ENCODE measurements at places on chromosomes 6 and 20.

- DNase-seq: no peak
- no peak overlapping the region for H3K27ac ChIP-seq
- no peak overlapping the region for H3K4me3 ChIP-seq
- H3K4me1 ChIP-seq: peaks cover 8% of the 10 kb centered on the region
- no peaks in the 10 kb centered on the region for H3K36me3 ChIP-seq
- H3K27me3 ChIP-seq: no peaks in the 10 kb centered on the region
These were observed 37.6 kb upstream of the PHIP start for GRCh38 chr6:79115553-79116182.

DNA sequence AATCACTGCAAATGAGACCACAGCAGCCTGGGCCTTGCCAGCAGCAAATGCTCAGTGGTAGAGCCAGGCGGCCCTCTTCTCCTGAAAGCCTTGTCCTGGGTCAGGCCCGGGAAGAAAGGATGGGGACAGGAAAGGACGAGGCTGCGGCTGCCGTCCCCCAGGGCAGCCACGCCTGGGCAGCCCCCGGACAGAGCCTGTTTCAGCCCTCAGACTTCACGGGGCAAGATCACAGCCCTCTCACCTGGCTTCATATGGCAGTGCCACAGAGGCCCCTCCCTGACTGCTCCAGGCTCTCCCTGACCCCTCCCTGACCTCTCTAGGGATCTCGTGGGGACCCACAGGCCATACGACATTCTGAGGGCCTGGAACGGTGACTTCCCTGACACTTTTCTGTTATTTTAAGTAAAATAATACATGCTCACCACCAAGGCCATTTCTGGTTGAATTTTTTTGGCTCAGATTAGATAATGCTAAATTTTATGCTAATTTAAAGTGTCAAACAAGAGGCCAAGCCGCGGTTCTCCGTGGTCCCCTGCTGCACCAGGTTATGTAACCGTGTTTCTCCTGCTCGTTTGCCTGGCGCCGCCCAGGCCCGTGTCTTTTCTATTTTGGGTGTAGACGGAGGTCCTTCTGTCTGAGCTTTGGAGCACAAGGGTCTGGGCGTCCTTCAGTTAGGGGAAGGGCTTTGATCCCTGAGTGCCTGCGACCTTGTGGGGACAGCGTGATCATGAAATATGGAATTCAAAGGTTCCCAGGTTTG lies 59.9 kb upstream of the BHLHE23 start:
- no peak overlapping the region for H3K27ac ChIP-seq
- no peak for DNase-seq
- no peaks in the 10 kb centered on the region for H3K36me3 ChIP-seq
- H3K4me1 ChIP-seq: no peaks in the 10 kb centered on the region
- H3K27me3 ChIP-seq: no peaks in the 10 kb centered on the region

- H3K4me1 ChIP-seq: peaks cover 18% of the 10 kb centered on the region
- no peak overlapping the region for H3K27ac ChIP-seq
- H3K36me3 ChIP-seq: no peaks in the 10 kb centered on the region
- no peak overlapping the region for H3K4me3 ChIP-seq
- no peak for DNase-seq
These were observed 126.5 kb upstream of the CDYL start for GRCh38 chr6:4649728-4650127.

DNA sequence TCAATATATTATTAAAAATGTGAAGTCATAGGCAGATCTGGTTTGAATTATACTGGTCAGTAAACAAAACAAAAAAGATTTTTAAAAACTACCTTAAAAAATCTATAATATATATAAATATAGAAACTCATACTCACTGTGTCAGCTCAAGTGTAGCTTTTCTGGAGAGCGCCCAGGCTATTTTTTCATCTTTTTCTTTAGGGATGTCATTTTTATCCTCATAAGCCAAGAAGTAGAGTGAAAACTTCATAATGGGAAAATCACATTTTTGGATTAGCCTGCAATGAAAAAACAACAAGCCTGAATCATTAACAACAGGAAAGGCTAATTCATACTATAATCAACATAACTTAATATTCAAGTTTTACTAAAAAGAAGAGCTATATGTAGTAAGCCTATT lies 18.7 kb downstream of the GLO1 start:
- H3K4me3 ChIP-seq: no peak overlapping the region
- H3K4me1 ChIP-seq: peaks cover 14% of the 10 kb centered on the region
- H3K36me3 ChIP-seq: no peaks in the 10 kb centered on the region
- no peaks in the 10 kb centered on the region for H3K27me3 ChIP-seq
- DNase-seq: no peak

DNA sequence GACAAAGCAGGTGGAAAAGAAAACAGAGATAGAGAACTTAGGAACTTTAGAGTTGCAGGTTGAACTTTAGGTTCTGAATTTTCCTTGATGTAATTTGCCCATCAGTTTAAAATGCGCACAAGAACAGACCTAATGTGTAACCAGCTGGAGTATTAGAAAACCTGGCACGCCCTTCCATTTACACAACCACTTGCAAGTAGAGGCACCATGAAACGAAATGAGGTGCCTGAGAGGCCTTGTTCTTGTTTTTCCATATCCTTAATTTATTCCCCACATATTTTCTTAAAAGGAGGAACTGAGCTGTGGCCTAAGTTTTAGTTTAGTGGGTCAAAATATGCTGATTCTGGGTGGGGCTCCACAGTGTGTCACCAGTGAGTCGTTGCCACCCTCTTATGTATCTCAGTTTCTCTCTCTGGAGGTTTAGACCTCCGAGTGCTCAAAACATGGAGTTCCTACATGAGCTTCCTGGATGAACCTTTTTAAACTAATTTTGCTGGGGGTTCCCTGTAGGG lies 17.2 kb upstream of the IL22RA2 start:
- H3K36me3 ChIP-seq: no peaks in the 10 kb centered on the region
- H3K27me3 ChIP-seq: no peaks in the 10 kb centered on the region
- no peak overlapping the region for H3K27ac ChIP-seq
- DNase-seq: no peak

DNA sequence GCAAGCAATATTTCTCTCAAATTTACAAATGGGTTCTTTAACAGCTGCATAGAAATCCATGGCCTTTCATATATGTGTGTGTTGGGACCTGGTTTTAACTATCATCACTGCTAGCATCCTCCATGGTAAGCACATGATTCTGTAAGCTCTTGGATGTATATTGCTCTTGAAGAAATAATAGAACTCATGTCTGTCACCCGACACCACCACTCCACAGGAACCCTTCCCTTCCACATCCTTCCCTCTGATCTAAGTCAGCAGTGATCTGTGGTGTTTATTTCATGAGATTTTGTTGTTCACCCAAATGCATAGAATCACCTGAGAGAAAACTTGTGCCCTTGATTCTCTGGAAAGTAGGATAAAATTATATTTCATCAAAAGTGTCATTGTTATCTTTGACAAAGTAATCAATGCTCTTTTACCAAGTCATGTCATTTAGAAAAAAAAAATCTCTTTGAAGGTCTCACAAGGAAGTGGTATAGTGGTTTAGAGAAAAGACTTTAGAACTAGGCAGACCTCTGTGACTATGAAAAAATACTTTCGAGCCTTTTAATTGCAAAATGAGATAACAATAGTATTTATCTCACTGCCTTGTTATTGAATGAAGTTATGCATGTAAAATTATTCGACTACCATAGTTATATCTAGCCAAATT lies 649.8 kb upstream of the SLC35B3 start:
- no peak overlapping the region for H3K4me3 ChIP-seq
- no peaks in the 10 kb centered on the region for H3K4me1 ChIP-seq
- H3K27me3 ChIP-seq: no peaks in the 10 kb centered on the region
- no peaks in the 10 kb centered on the region for H3K36me3 ChIP-seq
- no peak for DNase-seq

GRCh38 chr6:5710936-5711335 lies 295.8 kb downstream of the NRN1 start:
- no peak overlapping the region for H3K4me3 ChIP-seq
- no peaks in the 10 kb centered on the region for H3K4me1 ChIP-seq
- H3K27ac ChIP-seq: no peak overlapping the region
- no peaks in the 10 kb centered on the region for H3K36me3 ChIP-seq
- no peak for DNase-seq

GRCh38 chr20:19670829-19671228 lies 87.2 kb upstream of the RIN2 start:
- H3K36me3 ChIP-seq: no peaks in the 10 kb centered on the region
- no peaks in the 10 kb centered on the region for H3K4me1 ChIP-seq
- no peak for DNase-seq

GRCh38 chr6:2970034-2970685 lies 1.2 kb downstream of the SERPINB6 start:
- peaks cover 6% of the 10 kb centered on the region for H3K4me1 ChIP-seq
- DNase-seq: no peak
- peak overlapping the region; percentile 59 for H3K4me3 ChIP-seq
- H3K36me3 ChIP-seq: peaks cover 4% of the 10 kb centered on the region
- H3K27ac ChIP-seq: peak overlapping the region; percentile 98

DNA sequence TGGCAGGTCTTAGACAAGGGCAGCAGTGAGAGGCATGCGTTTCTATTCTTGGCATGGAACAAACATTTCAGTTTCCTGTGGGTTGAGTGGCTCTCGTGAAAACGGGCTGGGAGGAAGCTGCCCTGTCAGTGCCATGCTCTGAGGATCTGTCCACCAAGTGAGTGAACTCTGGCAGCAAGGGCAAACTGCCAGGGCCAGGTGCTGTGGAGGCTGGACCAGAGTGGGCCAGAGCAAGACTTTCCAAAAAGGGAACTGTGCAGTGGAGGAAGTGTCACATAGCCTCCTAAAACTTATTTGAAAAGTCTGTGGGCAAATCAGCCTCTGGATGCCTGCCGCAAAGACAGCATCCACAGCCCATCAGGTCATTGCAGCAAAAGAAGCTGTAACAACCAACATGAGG lies 44.2 kb upstream of the TAB2 start:
- H3K36me3 ChIP-seq: no peaks in the 10 kb centered on the region
- no peak for DNase-seq
- no peaks in the 10 kb centered on the region for H3K27me3 ChIP-seq
- H3K4me1 ChIP-seq: no peaks in the 10 kb centered on the region
- H3K4me3 ChIP-seq: no peak overlapping the region
- no peak overlapping the region for H3K27ac ChIP-seq

- no peak overlapping the region for H3K4me3 ChIP-seq
- H3K27me3 ChIP-seq: no peaks in the 10 kb centered on the region
- H3K4me1 ChIP-seq: no peaks in the 10 kb centered on the region
- DNase-seq: no peak
These were observed 145.7 kb upstream of the PHACTR3 start for GRCh38 chr20:59458645-59459044.

GRCh38 chr20:38110525-38111178 lies 54.4 kb downstream of the TGM2 start:
- peak overlapping the region; percentile 84 for H3K27ac ChIP-seq
- no peak for DNase-seq
- peaks cover 15% of the 10 kb centered on the region for H3K4me1 ChIP-seq
- no peaks in the 10 kb centered on the region for H3K27me3 ChIP-seq
- H3K4me3 ChIP-seq: no peak overlapping the region
- H3K36me3 ChIP-seq: no peaks in the 10 kb centered on the region

DNA sequence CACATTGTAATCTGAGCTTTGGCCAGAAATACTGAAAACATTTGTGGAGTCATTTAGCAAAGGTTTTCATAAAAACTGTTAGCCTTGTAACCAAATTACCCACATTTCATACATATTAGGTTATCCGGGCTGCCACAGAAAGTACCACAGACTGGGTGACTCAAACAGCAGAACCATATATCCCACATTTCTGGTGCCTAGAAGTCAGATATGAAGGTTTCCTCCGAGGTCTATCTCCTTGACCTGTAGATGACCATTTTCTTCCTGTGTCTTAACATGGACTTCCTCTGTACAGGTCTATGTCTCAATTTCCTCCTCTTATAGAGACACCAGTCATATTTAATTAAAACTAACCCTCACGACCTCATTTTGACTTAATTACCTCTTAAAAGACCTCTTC lies 49.5 kb upstream of the SMIM28 start:
- no peak overlapping the region for H3K4me3 ChIP-seq
- H3K27ac ChIP-seq: no peak overlapping the region
- DNase-seq: no peak
- no peaks in the 10 kb centered on the region for H3K36me3 ChIP-seq
- no peaks in the 10 kb centered on the region for H3K4me1 ChIP-seq
- H3K27me3 ChIP-seq: no peaks in the 10 kb centered on the region

- H3K4me1 ChIP-seq: no peaks in the 10 kb centered on the region
- no peaks in the 10 kb centered on the region for H3K27me3 ChIP-seq
- H3K4me3 ChIP-seq: no peak overlapping the region
- H3K36me3 ChIP-seq: no peaks in the 10 kb centered on the region
- H3K27ac ChIP-seq: peak overlapping the region; percentile 31
These were observed 58.1 kb upstream of the REV3L start for GRCh38 chr6:111541026-111541681.

DNA sequence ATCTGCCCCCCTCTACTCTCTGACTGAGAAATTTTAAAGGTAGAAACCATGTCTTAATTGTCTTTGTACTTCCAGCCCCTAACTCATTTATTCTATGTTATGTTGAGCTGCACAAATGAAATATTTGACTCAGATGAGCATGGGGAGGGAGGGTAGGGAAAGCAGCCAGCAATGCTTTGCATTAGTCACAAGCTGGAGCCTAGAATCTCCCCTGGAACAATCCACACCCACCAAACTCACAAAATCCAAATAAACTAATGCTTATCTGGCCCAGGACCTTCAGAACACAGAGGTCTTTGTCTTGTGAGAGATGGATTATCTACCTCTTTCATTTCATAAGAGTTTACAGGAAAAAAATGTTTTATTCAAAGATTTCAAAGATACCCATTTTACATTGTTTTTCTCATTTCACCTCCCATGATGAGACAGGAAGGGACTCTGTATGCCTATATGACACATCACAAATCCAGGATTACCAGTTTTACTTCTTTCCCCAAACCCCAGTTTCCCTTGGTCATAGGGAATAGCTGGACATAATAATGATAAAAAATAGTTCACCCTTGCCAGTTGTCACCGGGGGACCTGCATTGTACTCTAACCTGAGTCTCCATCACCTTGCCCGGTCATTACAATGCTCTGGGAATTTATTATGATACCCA lies 466.9 kb downstream of the KIF16B start:
- no peak overlapping the region for H3K4me3 ChIP-seq
- DNase-seq: no peak
- H3K27ac ChIP-seq: no peak overlapping the region

DNA sequence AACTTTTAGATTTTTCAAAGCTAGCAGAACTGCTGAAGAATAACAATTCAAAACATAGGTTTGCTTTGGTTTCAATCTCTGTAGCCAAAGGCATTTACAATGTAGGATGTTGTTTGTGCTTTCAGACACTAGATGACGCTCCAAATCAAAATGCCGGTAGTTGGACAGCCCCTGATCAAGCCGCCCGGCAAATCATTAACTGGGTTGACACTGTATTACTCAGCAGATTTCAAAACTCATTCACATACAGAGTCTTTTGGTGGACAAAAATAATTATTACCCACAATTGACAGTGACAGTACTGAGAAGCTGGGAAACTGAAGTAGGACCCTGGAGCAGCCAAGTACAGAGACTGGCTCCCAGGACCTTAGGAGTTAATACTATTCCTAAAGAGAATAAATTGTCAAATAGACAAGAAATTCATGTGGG lies 21.3 kb upstream of the HFE start:
- no peaks in the 10 kb centered on the region for H3K4me1 ChIP-seq
- H3K4me3 ChIP-seq: no peak overlapping the region
- no peaks in the 10 kb centered on the region for H3K36me3 ChIP-seq
- H3K27ac ChIP-seq: no peak overlapping the region
- no peaks in the 10 kb centered on the region for H3K27me3 ChIP-seq

- no peaks in the 10 kb centered on the region for H3K27me3 ChIP-seq
- H3K4me1 ChIP-seq: no peaks in the 10 kb centered on the region
- no peak overlapping the region for H3K4me3 ChIP-seq
- H3K36me3 ChIP-seq: no peaks in the 10 kb centered on the region
These were observed 88.1 kb upstream of the ZFP64 start for GRCh38 chr20:52279706-52280105.

Measured in esophagus squamous epithelium (tissue), 5 donors.